ENCODE measurements at places on chromosomes 16 and 17.

- peak; percentile 24 for DNase-seq
These were observed 13.0 kb downstream of the SARM1 start for GRCh38 chr17:28384281-28385036.

DNA sequence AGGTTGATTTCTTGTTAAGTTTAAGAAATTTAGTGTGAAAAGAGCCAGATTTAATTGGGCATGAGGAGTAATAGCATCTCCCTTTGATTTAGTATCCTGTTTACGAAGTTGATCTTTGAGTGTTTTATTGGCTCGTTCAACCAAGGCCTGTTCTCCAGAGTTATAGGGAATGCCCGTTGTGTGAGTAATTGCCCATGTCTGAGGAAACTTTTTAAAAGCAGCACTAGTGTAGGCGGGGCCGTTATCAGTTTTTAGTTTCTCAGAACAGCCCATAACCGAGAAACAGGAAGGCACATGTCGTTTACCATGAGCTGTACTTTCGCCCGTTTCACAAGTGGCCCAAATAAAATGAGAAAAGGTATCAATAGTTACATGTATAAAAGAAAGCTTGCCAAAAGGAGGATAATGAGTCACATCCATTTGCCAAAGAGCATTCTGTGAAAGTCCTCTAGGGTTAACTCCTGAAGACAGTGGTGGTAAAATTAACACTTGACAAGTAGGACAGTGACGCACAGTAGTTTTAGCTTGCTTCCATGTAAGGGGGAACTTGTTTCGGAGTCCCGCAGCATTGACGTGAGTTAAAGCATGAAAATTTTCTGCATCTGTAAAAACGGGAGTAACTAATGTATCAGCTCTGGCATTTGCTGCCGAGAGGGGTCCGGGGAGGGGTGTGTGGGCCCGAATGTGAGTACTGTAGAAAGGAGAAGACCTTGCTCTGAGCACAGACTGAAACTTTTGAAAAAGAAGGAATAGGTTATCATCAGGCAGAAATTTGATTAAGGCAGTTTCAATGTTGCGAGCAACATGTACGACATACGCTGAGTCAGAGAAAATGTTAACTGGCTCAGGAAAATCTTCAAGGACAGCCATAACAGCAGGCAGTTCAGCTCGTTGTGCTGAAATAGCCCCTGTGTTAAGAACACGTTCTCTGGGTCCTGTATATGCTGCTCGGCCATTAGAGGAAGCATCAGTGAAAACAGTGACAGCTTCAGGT is 18.5 kb upstream of the KCTD5 start:
- no peak for DNase-seq

DNA sequence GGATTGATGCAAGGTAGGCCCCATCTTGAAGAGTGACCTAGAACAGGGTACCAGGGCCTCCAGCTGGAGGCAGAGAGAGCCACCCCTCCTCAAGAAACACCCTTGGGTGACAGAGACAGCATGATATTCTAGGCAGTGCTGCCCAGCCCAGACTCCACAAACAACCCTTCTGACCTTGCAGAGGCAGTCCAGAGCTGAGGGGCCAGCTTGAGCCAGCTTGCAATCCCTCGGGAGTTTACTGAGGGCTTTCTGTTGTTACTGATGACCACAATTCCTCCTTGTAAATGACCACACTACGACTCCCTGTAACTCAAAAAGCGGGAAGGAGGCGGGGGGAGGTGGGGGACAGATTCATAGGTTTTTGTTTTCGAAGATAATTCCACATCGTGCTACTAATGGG is 18.6 kb upstream of the MNT start:
- DNase-seq = no peak

DNA sequence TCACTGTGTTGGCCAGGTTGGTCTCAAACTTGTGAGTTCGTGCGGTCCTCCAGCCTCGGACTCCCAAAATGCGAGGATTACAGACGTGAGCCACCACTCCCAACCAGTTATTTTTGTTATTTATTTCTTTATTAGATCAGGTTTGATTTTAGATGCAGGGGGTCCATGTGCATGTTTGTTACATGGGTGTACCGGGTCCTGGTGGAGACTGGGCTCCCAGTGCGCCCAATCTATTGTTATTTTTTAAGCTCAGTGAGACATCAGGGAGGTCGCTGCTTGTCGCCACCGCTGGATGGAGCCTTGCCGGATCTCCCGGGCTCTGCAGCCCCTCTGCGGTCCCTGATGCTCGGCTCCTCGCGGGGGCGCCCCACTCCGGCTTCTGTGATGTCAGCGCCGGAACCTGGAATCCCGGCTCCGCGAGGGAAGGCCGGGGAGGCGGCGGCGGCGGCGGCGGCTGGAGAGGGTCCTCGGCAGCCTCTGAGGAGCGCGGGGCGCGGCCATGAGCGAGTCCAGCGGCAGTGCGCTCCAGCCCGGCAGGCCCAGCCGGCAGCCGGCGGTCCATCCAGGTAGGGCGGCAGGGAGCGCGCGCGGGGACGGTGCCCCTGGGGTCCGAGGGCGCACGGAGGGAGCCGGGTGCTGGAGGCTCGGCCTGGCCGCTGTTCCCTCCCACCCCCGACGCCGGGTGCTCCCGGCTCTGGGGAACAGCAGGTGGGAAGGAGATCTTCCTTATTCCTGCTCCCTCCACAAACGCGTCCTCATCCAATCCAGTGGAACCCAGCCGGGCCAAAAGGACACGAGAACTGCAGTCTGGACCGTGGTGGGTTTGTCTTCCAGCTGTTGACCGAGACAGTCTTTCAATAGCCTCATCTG is at the start of gene TMC7:
Gene TMC7 (plus strand): TSS at position 370 of the 870 bp plus-strand sequence. CDS start 130 bp downstream, at position 500.
- DNase-seq = peak; percentile 1

GRCh38 chr16:83887080-83887479 is 11.8 kb upstream of the MLYCD start:
- no peak for DNase-seq

- no peak for DNase-seq
These were observed 32.5 kb downstream of the TPSG1 start for GRCh38 chr16:1192384-1193073.

- peak; percentile 8 for DNase-seq
These were observed 366 bp downstream of the ANKS3 start for GRCh38 chr16:4733747-4734062.

GRCh38 chr17:64506201-64506575 is at the start of gene DDX5:
Gene DDX5 (minus strand): TSS chr17:64506289. CDS start chr17:64506119, 170 bp downstream.
- DNase-seq = peak; percentile 98

DNA sequence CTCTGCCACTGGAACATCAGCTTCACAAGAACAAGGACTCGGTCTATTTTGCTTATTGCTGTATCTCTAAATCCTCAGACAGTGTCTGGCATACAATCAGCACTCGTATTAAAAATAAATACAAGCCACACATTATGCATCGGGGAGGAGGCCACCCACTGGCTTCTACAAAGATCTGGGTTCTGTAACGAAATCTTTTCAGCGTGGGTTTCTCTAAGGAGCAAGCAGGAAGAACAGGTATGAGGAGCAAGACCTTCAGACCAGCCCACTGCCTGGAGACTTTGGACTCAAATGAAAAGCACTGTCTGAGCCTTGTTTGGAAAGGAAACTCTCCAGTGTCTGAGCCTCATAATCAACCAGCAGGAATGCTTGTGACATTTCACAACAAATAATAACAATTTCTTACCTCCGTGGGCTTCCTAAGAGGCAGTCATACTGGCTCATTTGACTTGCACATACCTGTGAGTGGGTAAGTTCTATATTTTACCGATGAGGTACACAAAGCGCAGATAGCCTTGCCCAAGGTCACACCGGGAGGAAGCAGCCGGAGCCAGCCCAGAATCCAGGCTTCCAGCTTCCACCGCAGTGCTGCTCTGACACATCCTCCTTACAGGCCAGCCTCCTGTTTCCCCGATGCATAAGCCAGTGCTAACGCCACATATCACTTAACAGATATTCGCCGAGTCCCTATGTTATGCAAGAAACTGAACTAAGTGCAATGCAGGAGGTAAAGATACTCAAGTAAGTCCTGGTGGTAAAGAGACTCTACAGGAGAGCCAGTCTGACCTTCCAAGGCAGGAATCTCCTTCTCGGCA is 118.6 kb upstream of the TNRC6C start:
- no peak for DNase-seq

DNA sequence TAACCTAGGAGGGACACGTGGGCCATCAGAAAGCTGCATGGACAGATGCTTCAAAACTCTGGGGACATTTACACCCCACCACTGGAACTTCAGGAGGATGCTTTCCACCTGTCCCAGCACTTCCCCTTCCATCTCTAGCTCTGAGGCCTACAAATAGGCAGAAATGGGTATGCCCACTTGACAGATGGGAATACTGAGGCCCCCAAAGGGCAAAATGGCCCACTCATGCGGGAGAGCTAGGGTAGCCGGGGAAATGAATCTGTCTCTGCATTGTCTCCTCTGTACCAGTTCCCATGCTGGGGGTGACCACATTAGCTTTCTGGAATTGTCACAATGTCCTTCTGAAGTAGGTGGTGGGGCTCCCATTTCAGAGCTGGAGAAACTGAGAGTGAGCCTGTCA is 592.1 kb upstream of the CDH5 start:
- no peak for DNase-seq

- no peak for DNase-seq
These were observed 119.2 kb downstream of the SKAP1 start for GRCh38 chr17:48310748-48311213.

DNA sequence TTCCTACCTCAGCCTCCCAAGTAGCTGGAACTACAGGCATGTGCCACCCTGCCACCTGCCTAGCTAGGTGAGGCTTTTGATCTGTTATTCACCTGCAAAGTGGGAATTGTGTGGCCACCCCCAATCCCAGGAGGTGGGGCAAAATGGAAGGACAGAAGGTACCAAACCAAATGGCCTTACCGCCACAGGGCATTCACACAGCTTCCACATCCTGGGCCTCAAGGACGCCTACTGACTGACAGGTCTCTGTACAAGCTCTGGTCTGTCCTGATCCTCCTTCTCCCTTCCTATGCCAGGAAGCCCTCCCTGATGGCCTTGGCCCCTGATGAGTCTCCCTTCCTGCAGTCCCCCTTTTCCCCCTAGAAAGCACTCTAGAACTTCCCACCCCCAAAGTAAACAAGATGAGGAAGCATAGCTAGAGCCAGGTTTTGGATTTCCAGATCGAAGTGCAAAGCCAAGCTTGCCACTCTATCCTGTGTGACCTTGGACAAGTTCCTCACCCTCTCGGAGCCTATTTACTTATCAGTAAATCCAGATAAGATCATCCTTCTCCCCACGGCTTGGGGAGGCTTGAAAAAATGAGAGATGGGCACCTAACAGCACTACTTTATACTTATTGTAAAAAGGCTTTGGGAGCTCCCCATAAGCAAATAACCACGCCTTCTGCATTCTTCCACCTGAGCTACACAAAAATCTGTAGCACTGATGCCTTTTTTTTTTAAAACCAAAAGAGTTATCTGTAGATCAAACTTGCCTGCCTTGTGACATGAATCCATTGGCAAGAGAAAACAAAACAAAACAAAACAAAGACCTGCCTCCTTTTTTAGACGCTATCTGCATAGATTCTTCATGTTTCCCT is 4.5 kb downstream of the PLLP start:
- DNase-seq = no peak

All from stimulated activated CD4-positive, alpha-beta T cell treated with anti-CD3 and anti-CD28 coated beads, TNF-alpha, amount 100 ng/mL, for 1 hour (primary cell).